ENCODE measurements at places on chromosomes 5 and 9. TPM values are rescaled to one million over a fixed set of nuclear protein-coding genes. Genes with fewer than 3 reads are reported as not detected.

The B4GALT7 gene
- total RNA-seq: 37.9 TPM

The RMI1 gene
- total RNA-seq: 6.9 TPM

- H3K4me1 ChIP-seq: peaks cover 43% of the 10 kb centered on the region
- peak within 1 kb of the TSS; percentile 95 for H3K27ac ChIP-seq
- no peaks in the 10 kb centered on the region for H3K27me3 ChIP-seq
- DNase-seq: peak; percentile 92
- peaks cover 38% of the 10 kb centered on the region for H3K36me3 ChIP-seq
Measured at GRCh38 chr5:150000256-150000989, at the start of the genes HMGXB3 and TIGD6. TSS of gene HMGXB3 (plus strand) at chr5:150000739. CDS start at chr5:150004853, 4,114 bp downstream. TSS of gene TIGD6 (minus strand) at chr5:150000654. CDS start at chr5:149996348, 4,306 bp downstream.

DNA sequence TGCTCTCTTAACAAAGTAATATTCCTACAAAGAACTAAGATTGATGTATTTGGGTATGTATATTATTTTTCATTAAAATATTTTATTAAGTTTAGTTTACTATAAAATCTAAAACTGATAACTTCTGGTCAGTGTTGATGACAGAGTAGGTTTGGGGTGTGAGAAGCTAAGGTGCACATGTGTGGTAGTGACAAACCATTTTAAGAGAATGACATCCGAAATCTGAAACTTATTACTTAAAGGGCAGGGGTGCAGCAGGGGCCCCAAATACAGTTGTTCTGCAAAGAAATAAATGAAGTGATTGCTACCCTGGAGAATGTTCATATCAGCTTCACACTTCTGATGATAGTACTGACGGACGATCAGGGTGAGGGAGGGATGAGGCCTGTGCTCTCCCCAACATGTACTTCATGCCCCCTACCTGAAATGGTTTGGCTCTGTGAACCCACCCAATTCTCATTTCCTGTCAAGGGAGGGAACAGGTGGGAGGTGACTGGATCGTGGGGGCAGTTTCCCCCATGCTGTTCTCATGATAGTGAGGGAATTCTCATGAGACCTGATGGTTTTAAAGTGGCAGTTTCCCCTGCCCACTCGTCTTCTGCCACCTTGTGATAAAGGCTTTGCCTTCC is 125.3 kb upstream of the RFX3 start:
- DNase-seq: no peak
- H3K27me3 ChIP-seq: peaks cover 3% of the 10 kb centered on the region
- H3K4me3 ChIP-seq: no peak overlapping the region
- H3K4me1 ChIP-seq: no peaks in the 10 kb centered on the region

- peak; percentile 93 for DNase-seq
- H3K4me3 ChIP-seq: no peak overlapping the region
- H3K27ac ChIP-seq: peak overlapping the region; percentile 43
Measured at GRCh38 chr5:154708846-154709245, 46.3 kb upstream of the LARP1 start.

DNA sequence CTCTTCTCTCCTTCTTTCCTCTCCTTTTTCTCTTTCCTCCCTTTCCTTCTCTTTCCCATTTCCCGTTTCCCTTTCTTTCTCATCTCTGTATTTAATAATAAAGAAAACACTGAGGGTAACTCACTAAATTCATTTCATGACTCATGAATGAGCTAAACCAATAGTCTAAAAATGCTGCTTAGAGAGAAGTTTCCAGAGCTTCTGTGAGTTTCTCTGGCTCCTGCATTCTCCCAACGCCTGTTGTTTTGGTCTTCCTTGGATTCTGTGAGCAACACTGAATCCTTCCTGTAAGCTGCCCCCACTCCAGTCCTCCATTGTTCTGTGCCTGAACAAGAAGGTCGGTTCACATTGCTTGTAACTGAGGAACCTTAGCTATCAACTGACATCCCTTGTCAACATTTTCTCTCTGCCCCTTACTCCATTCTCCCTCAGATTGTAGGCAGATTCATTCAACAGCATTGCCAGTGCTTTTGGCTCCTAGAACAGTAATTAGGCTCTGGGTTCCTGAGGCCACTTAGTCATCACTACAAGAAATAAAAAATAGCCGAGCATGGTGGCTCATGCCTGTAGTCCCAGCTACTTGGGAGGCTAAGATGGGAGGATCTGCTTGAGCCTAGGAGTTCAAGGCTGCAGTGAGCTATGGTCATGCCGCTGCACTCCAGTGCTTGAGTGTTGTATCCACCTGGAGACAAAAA is 237.7 kb upstream of the KLF4 start:
- H3K4me1 ChIP-seq: peaks cover 17% of the 10 kb centered on the region
- no peak overlapping the region for H3K4me3 ChIP-seq
- no peak for DNase-seq
- peak overlapping the region; percentile 13 for H3K27ac ChIP-seq

DNA sequence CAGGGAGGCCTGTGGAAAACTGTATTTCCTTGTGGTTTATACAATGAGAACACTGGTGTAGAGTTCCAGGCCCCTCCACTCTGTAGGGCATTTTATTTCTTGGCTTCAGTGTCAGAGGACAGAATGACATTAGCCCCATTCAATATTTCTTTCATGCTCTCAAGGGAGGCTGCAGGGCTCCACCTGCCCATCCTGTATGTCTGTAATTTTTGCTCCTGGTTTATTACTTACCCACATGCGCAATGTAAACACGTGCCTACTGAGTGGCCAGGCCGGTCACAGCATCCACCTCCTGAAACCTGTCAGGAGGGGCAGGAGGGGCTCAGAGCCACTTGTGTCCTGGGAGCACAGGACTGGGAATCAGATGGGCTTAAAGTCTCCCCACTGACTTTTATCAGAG is 82.4 kb downstream of the GADD45G start:
- H3K4me3 ChIP-seq: no peak overlapping the region
- no peaks in the 10 kb centered on the region for H3K36me3 ChIP-seq
- H3K27ac ChIP-seq: peak overlapping the region; percentile 2
- peaks cover 11% of the 10 kb centered on the region for H3K4me1 ChIP-seq

- no peaks in the 10 kb centered on the region for H3K27me3 ChIP-seq
- DNase-seq: no peak
- H3K27ac ChIP-seq: no peak overlapping the region
- H3K36me3 ChIP-seq: no peaks in the 10 kb centered on the region
- no peak overlapping the region for H3K4me3 ChIP-seq
- H3K4me1 ChIP-seq: no peaks in the 10 kb centered on the region
Measured at GRCh38 chr5:100854591-100854990, 48.5 kb downstream of the ST8SIA4 start.

- H3K36me3 ChIP-seq: no peaks in the 10 kb centered on the region
- H3K27me3 ChIP-seq: peaks cover 11% of the 10 kb centered on the region
- H3K27ac ChIP-seq: no peak overlapping the region
- peak overlapping the region; percentile 83 for H3K4me3 ChIP-seq
- peaks cover 5% of the 10 kb centered on the region for H3K4me1 ChIP-seq
Measured at GRCh38 chr5:72108202-72109061, 1.2 kb downstream of the MAP1B start.

DNA sequence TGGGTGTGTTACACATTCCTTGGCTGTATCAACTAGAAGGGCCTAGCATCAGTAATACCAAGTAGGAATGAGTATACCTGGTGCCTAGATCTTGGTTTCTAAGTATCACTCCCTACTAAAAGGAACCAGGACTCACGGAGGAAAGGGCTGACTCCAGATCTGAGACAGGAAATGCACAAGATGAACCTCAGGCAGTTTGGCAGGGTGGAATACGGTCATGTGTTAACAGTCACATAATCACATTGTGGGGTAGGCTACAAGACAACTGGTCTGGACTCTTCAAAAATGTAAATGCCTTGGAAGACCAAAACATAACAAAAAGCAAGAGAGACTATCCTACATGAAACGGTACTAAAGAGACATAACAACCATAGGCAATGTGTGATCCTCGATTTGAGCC is 158.8 kb downstream of the CRB2 start:
- no peaks in the 10 kb centered on the region for H3K4me1 ChIP-seq
- no peaks in the 10 kb centered on the region for H3K27me3 ChIP-seq
- DNase-seq: no peak
- no peak overlapping the region for H3K27ac ChIP-seq

DNA sequence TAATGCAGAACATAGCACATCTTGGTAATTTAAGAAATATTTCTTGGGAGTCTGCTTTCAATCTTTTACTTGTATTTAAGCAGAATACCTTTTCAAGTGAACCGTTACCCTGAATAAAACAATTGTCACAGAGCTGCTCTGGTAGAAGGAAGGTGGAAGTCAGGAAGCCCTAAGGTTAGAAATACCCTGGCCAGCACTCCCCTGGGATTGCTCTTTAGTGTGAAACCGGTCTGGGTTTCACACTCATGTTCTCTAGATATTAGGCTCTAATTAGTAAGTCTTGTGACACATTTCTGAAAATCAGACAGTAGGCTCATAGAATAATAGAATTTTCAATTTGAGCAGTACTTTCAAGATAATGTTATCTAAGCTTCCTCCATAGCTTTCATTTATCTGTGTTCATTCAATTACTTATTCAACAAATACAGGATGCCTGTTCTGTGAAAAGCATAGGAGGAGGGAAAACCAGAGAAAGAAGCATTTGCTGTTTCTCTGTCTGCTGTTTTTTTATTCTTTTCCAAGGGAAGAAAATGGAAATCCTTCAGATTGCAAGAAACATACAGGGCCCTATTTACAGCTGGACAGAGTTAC is 825.5 kb downstream of the TLR4 start:
- no peak for DNase-seq
- no peaks in the 10 kb centered on the region for H3K27me3 ChIP-seq
- H3K4me1 ChIP-seq: no peaks in the 10 kb centered on the region

- H3K27ac ChIP-seq: peak overlapping the region; percentile 99
- DNase-seq: peak; percentile 99
- peaks cover 18% of the 10 kb centered on the region for H3K36me3 ChIP-seq
- H3K27me3 ChIP-seq: no peaks in the 10 kb centered on the region
- peak overlapping the region; percentile 63 for H3K4me3 ChIP-seq
- peaks cover 58% of the 10 kb centered on the region for H3K4me1 ChIP-seq
Measured at GRCh38 chr5:59745415-59745863, 148.1 kb downstream of the PDE4D start.

DNA sequence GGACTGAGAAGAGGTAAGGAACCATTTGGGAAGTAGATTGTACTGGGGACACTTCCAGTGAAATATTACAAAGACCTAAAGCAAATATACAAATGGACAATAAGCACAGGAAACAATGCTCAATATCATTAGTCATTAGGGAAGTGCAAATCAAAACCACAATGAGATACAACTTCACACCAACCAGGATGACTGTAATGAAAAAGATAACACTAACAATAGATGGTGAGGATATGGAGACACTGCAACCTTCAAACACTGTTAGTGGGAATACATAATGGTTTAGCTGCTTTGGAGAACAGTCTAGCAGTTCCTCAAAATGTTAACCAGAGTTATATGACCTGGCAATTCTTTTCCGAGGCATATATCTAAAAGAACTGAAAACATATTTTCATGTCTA is 149.7 kb downstream of the TRPM3 start:
- H3K4me3 ChIP-seq: no peak overlapping the region
- no peaks in the 10 kb centered on the region for H3K27me3 ChIP-seq
- no peaks in the 10 kb centered on the region for H3K4me1 ChIP-seq
- H3K27ac ChIP-seq: no peak overlapping the region

DNA sequence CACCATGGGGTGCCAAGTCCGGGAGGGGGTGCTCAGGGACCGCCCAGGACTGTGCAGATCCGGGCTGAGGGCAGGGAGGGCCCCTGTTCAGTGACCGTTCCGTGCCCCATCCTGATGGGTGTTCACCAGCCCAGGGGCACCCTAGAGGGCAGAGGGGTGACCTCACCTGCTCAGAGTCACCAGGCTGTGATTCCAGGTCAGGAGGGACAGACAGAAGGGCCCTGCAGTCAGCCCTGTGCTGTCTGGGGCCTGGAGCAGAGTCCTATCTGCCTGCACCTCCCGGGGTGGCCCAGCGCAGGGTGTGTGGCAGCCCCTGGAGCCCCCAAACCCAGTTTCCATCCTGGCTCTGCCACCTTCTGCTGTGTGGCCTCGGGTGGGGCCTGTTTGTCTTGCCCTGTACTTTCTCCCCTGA is 241.9 kb downstream of the PBX3 start:
- H3K4me1 ChIP-seq: peaks cover 5% of the 10 kb centered on the region
- no peak for DNase-seq
- peaks cover 7% of the 10 kb centered on the region for H3K27me3 ChIP-seq
- H3K36me3 ChIP-seq: no peaks in the 10 kb centered on the region

- DNase-seq: no peak
- no peak overlapping the region for H3K4me3 ChIP-seq
- H3K4me1 ChIP-seq: no peaks in the 10 kb centered on the region
Measured at GRCh38 chr5:30752015-30752414, 441.5 kb upstream of the CDH6 start.

DNA sequence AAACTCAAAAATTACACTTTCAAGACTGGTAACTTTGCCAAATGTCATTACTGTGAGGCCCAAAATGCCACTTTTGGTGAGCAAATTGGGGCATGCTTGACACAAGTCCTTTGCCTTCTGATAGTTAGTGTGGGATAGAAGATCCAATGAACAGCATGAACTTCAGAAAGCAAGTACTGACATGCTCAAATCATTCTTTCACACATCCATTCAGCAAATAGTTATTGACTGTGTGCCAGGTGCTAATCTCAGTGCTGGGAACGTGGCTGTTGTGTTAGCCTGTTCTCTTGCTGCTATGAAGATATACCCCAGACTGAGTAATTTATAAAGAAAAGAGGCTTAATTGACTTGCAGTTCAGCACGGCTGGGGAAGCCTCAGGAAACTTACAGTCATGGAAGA is 247.0 kb downstream of the CHSY3 start:
- DNase-seq: peak; percentile 66

- H3K27me3 ChIP-seq: no peaks in the 10 kb centered on the region
- no peak for DNase-seq
- peaks cover 17% of the 10 kb centered on the region for H3K4me1 ChIP-seq
- H3K36me3 ChIP-seq: peaks cover 78% of the 10 kb centered on the region
- H3K27ac ChIP-seq: no peak overlapping the region
Measured at GRCh38 chr5:177431317-177432142, 5.1 kb downstream of the GRK6 start.

- H3K27me3 ChIP-seq: no peaks in the 10 kb centered on the region
- H3K4me1 ChIP-seq: peaks cover 6% of the 10 kb centered on the region
- DNase-seq: peak; percentile 55
- no peaks in the 10 kb centered on the region for H3K36me3 ChIP-seq
Measured at GRCh38 chr5:37554938-37555337, 175.8 kb downstream of the WDR70 start.

DNA sequence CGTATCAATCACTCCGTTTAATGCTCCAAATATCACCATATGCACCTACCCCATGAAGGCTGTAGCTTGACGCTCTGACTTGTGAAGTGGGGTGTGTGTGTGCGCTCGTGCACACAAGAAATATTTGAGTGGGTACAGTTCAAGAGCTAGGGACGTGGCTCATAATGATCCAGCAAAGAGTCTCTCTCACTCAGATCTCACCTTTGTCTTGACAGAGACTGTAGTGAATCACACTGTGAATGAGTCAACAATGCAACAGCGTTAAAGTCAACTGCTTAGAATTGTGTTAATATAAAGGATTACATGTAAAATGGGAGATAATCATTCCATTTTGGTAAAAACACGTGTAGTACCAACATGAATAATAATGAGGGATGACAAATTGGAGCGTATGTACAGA is 119.4 kb downstream of the MED27 start:
- peak; percentile 29 for DNase-seq
- peaks cover 5% of the 10 kb centered on the region for H3K36me3 ChIP-seq
- H3K27me3 ChIP-seq: no peaks in the 10 kb centered on the region
- H3K4me3 ChIP-seq: no peak overlapping the region
- H3K4me1 ChIP-seq: peaks cover 10% of the 10 kb centered on the region
